ENCODE measurements at places on chromosomes 4 and X.

DNA sequence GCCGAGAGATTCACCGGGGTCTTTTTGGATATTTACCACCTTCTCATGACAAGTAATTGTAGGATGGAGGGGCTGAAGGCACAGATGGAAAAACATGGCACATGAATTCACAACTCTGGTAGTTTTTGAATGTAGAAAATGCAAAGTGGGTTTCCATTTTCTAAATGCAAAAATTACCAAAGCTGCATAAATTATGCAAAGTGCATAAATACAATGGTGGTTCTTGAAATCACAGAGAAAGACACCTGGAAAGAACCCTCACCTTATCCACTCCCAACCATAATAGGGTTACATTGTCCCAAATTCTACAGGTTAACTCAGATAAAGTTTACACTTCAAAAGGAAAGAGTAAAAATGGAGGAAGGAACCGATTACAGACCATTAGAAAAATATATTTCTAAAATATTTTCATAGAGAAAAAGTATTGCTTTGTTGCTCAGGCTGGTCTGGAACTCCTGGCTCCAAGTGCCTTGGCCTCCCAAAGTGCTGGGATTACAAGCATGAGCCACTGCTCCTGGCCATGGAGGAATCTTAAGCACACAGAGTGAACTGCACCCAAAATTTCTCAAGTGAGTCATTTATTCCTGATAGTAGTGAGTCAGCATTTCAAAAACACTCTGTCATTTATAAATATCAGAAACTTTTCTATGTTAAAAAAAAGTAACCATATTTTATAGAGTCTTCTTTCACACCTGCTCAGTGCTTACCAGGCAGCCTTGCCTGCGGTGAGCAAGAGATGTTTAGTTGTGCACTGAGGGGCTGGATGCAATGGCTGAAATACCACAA lies 101.4 kb downstream of the FIP1L1 start:
- no peak for DNase-seq

- peak; percentile 77 for DNase-seq
Observed at GRCh38 chrX:21374163-21374993, at the start of gene CNKSR2. CNKSR2 (plus strand) TSS chrX:21374418; CDS start chrX:21374898, 480 bp downstream.

- DNase-seq, result no peak
Observed at GRCh38 chr4:117983541-117984365, 50.5 kb upstream of the NDST3 start.

- no peak for DNase-seq
Observed at GRCh38 chr4:186723292-186724057, at the start of gene FAT1. FAT1 (minus strand) TSS chr4:186723856; CDS start chr4:186709827, 14,029 bp downstream.

DNA sequence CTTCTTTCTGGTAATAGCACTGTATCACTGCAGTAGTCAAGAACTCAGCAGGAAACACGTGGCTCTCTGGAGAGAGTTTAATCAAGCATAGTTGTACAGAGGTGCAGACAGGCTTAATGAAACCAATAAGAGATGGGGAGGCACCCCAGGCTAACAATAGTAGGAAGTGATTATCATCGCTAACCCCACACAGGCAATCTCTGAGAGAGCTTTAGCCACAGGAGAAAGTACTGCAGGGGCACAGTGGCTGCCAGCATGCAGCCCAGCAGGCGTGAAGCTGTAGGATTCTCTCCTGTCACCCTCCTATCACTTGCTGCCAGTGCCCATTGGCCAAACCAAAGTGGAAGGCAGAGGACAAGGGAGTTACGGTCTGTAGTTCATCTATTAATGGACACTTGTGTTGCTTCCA lies 450.0 kb upstream of the RASGEF1B start:
- DNase-seq, result no peak

DNA sequence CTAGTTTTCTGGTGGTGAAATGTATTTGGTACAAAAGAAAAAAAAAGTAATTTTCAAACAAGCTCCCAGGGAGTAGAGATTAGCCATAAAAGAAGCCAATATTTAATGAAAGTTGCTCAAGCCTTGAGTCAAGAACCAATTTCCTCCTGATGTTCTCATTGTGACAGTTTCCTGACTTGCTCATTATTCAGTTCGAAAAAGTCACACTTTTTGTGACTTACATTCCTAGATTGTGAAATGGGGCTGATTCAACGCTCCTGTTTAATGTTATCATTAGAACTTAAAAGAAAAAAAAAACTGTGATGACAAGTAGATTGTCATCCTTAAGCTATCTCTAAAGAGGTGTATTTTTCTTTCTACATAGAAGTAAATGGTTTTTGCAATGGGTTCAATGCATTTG lies 122.6 kb upstream of the BMPR1B start:
- no peak for DNase-seq

DNA sequence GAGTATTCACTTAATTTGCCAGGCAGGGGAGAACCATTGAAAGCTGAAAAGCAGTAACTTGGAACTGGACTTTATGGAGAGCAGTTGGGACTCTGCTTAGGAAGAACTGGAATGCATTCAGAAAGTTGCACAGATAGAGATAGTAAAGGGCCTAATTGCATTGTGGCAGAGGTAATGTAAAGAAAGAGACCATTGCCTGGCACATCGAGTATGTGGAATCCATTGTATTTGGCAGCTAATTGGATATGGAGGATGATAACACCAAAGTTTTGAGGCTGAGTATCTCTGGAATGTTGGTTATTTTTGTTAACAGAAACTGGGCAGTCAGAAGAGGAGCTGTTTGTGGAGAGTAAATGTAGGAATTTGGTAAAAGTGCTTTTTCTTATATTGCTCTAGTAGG lies 169.9 kb downstream of the BMPR1B start:
- DNase-seq, result no peak

DNA sequence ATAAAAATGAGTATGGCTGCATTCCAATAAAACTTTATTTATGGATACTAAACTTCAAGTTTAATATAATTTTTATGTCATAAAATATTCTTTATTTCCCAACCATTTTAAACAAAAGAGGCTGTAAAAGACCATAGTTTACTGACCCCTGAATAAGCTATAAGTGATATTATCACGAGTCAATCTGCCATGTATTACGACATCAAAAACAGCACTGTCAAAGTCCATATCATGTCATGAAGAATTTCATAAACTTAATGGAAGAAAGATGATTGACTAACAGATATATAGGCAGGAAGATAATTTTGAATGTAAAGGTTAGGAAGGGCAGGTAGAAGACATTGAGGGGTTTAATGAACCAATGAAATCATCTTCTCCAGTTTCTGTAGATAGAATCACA lies 18.2 kb downstream of the TMEM156 start:
- DNase-seq, result no peak

GRCh38 chr4:89055157-89056080 lies 1.6 kb downstream of the FAM13A start:
- no peak for DNase-seq

- DNase-seq, result no peak
Observed at GRCh38 chrX:46456125-46456922, 88.9 kb downstream of the ZNF674 start.

- no peak for DNase-seq
Observed at GRCh38 chr4:13706716-13707115, 79.2 kb upstream of the BOD1L1 start.

DNA sequence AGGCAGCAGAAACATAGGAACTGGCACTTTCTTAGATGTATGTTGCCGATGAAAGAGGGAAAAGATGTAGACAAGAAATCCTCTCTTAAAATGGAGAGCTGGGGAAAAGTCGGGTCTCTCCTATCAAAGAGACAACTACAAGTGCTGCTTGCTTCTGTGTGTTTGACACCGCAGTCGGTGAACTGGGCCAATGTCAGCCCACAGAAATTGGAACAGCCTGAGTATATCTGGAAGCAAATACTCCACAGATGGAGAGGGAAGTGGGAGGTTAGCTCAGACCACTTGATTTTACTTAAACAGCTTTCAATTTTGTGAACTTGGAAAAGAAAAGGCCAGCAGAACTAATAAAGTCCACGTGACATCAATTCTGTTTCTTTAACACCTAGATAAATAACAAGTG lies 230.9 kb upstream of the FAT1 start:
- DNase-seq, result no peak

- DNase-seq, result no peak
Observed at GRCh38 chr4:153962311-153963039, 173.6 kb upstream of the SFRP2 start.

DNA sequence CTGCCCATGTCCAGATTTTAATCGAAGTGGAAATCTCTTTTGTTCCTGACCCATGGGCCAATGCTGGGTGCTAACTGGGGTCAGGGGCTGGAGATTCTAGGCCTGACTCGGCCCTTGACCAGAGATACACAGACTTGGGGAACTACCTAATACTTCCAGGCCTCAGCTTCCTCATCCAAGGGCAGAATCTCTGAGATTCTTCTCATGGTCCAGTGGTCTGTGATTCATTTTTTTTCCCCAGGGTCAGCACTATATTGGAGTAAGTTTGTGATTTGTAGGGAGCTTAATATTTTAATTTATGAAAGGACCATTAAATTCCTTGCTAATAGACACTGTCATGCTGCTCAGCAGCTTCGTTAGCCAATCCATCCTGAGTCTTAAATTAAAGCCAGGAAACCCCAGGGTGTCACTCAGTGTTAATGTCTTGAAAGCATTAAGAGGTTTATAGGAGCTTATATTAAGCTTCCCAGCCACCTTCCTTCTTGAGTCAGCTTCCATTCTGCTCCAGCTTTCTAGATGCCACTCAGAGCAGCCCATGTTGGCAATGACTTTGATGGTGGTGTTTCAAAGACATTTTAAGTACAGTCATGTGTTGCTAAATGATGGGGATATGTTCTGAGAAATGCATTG lies 27.0 kb upstream of the PROM1 start:
- no peak for DNase-seq

Measured in activated naive CD4-positive, alpha-beta T cell treated with anti-CD3 and anti-CD28 coated beads, Interleukin-2, amount 10 ng/mL, durations not matched to agents 7 days and 5 days (primary cell).